ENCODE measurements at places on chromosomes 6 and 20.

- DNase-seq, result peak; percentile 98
Measured at GRCh38 chr6:6686748-6687601, 98.5 kb downstream of the LY86 start.

GRCh38 chr6:138450445-138450844 is 46.4 kb downstream of the HEBP2 start:
- no peak for DNase-seq

DNA sequence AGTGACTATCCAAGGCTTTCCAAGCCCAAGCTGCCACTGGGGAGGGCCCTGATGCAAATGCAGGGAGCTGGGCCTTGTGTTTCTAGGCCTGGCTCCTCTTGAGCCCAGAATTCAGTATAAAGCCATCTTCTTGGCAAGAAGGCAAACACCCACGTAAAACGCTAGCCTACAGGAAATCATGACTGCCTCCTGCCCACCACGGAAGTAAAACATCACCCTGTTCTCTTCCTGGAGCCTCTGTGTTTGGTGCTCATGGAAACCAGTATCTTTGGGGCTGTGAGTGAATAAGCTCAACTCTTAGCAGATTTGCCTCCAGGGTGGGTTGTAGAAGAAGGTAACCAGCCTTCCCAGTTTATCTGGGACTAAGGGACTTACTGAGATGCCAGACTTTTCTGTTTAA is 271.0 kb downstream of the ZNF217 start:
- no peak for DNase-seq

GRCh38 chr6:2745246-2745645 is 5.5 kb downstream of the MYLK4 start:
- DNase-seq, result no peak

DNA sequence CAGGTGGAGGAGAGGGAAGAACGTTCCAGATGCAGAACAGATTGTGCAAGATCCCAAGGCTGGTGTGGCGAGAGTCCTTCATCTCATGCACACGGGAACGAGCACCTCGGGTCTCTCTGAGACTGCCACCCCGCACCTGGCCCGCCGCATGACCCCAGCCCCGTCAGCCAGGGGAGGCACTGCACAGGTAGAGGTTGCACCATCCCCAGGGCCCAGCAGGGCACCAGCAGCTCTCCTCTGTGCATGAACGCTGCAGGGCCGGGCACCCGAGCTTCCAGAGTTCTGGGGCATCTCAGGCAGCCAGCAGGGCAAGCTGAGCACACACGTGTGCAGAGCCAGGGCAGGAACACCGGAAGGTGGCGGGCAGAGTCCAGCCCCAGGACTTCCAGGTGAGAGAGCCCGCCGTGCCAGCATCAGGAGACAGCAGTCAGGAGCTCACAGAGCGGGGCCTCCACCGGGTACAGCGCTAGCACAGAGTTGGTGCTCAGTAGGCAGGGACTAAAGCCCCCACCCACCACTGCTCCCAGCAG is 193.2 kb downstream of the TAF4 start:
- DNase-seq, result no peak

GRCh38 chr6:53532061-53532797 is 12.7 kb downstream of the GCLC start:
- no peak for DNase-seq

DNA sequence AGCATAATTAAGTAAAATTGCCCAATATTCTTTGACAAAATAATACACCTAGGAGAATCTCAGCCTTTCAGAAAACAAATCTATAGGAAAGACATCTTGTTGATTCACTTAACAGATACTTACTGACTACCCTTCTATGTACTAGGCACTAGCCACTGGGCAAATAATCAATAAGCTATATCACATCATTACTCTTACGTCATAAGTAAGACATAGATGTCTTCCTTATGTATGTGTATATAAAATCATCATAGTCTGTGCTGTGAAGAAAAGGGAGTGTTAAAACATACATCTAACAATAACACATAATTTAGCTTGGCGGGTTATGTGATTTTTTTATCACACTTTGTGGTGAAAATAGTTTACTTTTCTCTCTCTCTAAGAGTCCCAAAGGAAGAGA is 733.9 kb downstream of the EYS start:
- no peak for DNase-seq

GRCh38 chr6:13573669-13574110 is 711 bp upstream of the SIRT5 start:
- DNase-seq, result no peak

GRCh38 chr6:18269253-18269652 is 4.9 kb upstream of the DEK start:
- peak; percentile 12 for DNase-seq

- no peak for DNase-seq
Measured at GRCh38 chr20:63002511-63002910, 4.3 kb downstream of the BHLHE23 start.
